GM12892 (cell line): ENCODE measurements at places on chromosomes 5 and 9.

- no peak for DNase-seq
Measured at GRCh38 chr5:137164961-137165360, 334.2 kb downstream of the SPOCK1 start.

- no peak for DNase-seq
Measured at GRCh38 chr5:87081016-87081415, 186.7 kb upstream of the RASA1 start.

DNA sequence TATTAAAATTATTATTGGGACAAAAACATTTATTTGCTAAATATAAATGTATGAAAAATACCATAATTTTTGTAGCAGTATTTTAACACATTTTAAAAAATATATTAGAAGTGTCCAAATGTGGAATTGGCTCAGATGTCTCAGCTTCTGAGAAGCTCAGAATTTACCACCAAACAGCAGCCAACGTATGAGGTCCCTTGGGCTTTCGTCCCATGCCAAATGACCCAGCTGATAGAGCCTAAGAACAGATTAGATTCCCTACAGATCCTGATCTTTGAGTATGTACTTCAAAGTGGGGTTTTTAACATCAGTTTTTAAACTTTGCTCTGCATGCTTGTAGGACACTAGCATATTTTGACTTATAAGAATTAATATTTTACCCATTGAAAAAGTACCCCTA, 77.3 kb upstream of the RPS23 start:
- no peak for DNase-seq

DNA sequence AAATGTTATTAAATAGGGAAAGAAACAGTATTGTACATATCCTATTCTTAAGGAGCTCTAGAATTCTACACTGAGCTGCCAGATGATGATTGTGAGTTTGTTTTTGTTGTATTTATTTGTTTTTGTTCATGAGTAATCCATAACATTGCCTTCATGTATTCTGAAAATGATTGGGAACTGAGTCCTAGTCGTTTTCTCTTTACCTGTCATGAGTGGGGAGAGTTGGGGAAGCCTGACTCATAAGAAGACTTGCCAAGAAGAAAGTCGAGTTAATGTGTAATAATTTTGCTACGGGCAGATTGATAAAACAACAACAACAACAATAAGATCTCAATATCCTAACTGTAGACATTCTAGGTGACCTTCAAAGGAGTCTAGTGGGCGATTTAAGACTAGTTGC, 103.8 kb downstream of the ANKRD55 start:
- no peak for DNase-seq

GRCh38 chr5:171588790-171589189, 169.3 kb downstream of the FGF18 start:
- DNase-seq, result no peak

- DNase-seq, result no peak
Measured at GRCh38 chr5:80959138-80959537, 1.0 kb upstream of the RASGRF2 start.

DNA sequence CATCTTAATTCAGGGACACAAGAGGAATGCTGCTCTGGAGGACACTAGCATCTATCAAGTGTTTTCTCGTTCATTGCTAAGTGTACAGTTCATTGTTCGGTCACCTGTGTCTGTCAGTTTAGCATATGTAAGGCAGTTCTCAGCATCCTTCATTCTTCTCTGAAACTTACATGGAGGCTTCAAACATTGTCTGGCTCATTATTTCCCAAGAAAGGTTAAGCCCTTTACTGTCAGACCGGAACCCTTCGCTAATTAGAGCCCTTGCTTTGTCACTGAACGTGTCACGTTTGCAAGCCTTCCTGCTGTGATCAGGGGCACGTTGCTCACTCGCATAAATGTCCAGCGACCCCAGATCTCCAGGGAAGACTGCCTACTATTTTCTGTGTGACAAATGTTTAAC, 62.3 kb upstream of the RIOK2 start:
- no peak for DNase-seq

GRCh38 chr9:109166771-109167601, at the start of gene FRRS1L:
FRRS1L (minus strand) TSS chr9:109167249; CDS start chr9:109167138, 111 bp downstream.
- no peak for DNase-seq

- no peak for DNase-seq
Measured at GRCh38 chr5:43041110-43041668, 1.1 kb upstream of the ANXA2R start.

DNA sequence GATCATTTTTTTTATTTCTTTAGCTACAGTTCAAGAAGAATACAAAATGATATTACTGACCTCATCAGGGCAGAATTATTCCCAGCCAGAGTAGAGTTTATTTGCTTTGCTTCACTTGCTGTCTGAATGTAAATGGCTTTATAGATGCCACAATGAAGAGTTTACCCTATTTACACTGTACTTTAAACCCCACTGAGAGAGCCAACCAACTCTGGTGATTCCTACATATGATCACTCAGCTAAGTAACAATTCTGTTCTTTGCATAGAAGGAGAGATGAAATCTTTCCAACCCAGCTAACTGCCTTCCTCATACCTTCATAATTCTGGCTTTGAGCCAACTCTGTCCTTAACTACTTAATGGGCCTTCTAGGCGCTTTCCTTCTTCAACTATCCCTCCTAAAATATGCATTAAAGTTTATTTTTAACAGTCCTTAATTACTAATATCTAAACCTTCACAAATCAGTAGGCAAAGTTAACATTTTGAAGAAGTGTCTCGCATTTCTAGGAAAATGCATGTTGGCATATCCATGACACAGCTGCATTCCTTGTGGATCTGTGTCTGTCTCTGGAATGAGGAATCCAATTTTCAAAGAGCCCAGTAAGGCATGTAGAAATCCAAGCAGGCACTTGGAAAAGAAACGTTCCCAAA, 284.8 kb upstream of the GRAMD2B start:
- no peak for DNase-seq

- no peak for DNase-seq
Measured at GRCh38 chr9:126122901-126123616, 203.6 kb upstream of the MVB12B start.

DNA sequence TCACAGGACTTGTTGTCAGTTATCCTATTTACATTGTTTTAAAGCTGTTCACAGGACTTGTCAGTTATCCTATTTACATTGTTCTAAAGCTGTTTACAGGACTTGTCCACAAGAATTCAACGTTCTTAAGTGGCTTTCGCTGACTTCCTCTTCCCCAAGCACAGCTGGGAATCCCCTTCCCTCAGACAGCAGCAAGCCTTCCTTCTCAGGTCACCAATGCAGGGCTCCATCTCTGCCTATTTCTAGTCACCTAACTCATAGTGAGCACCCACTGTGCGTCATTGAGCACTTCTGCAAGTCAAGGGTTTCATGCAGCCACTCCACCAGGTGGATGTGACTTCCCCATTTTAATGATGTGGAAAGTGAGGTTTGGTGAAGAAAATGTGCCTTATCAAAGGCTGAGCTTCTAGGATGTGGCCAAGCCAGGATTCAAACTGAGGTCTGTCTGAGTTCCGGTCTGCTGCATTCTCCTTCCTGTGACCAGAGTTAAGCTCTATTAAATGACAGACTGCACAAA, 109.8 kb upstream of the ZNF462 start:
- DNase-seq, result peak; percentile 16

- DNase-seq, result no peak
Measured at GRCh38 chr9:91047993-91048607, 246.5 kb downstream of the SYK start.

- no peak for DNase-seq
Measured at GRCh38 chr9:137417161-137418021, 5.6 kb downstream of the EXD3 start.

- no peak for DNase-seq
Measured at GRCh38 chr5:157855404-157855994, 3.4 kb downstream of the CLINT1 start.

DNA sequence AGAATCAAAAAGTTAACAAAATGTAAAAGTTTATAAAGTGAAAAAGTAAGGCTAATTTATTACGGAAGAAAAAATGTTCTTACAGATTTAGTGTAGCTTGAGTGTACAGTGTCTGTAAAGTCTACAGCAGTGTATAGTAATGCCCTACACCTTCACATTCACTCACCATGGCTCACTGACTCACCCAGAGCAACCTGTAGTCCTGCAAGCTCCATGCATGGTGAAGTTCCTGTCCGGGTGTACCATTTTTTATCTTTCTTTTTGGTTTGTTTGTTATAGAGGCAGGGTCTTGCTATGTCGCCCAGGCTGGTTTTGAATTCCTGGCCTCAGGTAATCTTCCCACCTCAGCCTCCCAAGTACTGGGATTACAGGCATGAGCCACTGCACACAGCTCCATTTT, 93.6 kb downstream of the MED27 start:
- DNase-seq, result no peak

DNA sequence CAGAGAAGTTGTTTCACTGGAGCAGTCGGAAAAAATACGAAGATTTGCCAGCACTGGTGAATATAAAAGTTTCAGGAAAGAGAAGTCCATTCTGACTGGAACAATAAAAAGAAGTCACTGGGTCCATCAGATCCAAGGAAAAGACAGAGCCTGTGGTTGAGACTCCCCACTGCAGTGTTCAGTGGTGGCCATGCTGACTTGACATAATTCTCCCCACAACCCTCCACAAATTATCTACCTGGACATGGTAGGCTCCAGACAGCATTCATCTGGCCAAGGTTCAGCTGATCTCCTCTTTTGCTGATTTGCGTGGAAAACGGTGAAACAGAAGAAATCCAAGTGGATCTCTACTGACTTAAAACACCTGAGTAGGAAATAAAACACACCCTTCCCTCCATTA, 8.0 kb downstream of the THBS4 start:
- no peak for DNase-seq

DNA sequence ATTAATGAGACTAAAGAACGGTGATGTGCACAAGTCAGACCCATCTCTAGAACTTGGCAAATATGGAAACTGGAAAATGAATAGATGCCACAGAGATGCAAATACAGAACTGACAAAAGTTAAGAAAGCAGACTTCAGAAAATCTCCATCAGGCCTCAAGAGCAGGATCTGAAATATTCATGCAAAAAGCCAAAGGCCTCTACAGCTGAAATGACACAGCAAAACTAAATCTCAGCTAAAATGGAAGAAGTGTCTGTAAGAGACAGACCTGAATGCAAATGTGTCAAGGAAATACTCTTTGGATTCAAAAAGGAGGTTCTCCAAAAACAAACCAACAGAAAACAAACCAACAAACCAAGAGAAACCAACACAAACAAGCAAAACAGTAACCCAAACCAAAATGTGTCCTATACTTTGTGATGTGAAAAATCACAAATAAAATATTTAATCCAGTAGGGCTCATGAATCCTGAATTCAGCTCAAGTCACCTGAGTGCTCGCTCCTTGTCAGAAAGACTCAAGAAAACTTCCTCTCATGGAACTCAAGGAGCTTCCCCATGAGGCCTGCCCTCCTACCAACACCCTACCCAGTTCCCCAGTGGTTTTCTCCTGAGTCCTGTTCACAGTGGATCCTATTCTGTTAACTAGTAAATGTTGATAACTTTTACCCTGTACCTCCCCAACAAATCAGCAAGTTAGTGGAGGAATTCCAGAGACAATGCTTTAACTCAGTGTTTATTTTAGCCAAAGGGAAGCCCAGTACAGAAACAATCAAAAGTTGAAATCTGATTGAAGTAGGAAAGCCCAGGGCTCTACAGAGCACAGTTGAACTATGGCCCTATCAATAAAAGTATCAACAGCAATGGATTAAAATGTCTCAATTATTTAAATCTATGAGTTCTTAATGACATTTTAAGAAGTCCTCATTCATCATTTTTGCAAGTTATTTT, 14.6 kb downstream of the MRPS27 start:
- DNase-seq, result no peak

DNA sequence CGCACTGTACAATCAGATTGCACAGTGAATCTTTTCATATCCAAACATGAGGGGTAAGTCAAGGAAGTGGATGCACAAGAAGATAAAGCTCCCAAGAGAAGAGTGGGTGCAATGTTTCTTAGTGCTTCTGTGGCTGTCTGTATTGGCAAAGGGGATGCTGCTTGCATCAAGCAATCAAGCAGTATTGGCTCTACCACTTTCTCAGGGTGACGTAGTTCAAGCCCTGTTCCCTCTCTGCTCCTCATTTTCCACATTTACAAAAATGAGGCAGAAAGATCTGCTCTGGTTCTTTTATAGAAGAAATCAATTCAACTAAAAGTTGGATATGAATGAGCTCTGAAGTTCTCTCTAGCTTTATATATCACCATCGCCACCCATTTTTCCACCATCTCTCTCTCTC, 2.3 kb downstream of the TNFSF8 start:
- DNase-seq, result no peak

DNA sequence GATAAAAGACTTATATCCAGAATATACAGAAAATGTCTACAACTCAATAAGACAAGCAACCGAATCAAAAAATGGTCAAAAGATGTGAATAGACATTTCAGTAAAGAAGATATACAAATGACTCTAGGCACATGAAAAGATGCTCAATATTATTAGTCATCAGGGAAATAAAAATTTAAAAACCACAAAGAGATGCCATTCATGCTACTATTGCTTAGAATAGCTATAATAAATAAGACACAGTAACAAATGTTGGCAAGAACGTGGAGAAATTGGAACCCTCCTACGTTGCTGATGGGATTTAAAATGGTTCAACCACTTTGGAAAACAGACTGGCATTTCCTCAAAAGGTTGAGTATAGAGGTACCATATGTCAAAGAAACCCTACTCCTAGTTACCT, 39.8 kb downstream of the POLK start:
- no peak for DNase-seq

DNA sequence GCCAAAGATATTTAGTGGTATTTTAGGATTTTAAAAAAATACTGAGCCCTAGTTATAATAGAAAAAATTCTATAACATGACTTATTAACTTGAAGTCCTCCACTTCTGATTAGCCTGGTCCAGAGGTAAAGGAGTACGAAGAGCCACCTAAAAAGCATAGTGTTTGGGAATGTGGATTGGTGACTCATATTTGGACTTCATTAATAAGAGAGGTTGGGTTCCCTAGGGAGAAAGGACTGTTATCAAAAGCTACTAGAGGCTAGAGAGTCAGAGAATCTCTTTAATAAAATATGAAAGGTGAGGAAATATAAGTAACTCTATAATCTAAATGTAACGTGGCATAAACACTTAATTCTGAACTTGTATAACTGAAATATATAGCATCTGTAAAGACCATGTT, 180.7 kb upstream of the TARS1 start:
- DNase-seq, result no peak
